ENCODE measurements at places on chromosomes 12 and 14.

- no peak for DNase-seq
These were observed 561.9 kb downstream of the FLRT2 start for GRCh38 chr14:86091811-86092210.

- no peak for DNase-seq
These were observed 2.1 kb downstream of the ATP2A2 start for GRCh38 chr12:110282956-110283817.

DNA sequence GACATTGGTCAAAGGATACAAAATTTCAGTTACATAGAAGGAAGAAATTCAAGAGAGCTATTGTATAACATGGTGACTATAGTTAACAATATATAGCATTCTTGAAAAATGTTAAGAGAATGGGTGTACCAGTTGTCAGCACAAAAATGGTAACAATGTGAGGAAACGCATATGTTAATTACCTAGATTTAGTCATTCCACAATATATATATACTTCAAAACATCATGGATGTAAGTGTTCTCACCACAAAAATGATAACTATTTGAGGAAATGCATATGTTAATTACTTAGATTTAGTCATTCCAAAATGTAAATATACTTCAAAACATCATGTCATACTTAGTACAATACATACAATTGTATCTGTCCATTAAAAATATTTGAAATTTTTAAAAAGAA lies 540.4 kb upstream of the MGAT4C start:
- DNase-seq, result no peak

- no peak for DNase-seq
These were observed 7.8 kb downstream of the PPTC7 start for GRCh38 chr12:110575326-110575725.

DNA sequence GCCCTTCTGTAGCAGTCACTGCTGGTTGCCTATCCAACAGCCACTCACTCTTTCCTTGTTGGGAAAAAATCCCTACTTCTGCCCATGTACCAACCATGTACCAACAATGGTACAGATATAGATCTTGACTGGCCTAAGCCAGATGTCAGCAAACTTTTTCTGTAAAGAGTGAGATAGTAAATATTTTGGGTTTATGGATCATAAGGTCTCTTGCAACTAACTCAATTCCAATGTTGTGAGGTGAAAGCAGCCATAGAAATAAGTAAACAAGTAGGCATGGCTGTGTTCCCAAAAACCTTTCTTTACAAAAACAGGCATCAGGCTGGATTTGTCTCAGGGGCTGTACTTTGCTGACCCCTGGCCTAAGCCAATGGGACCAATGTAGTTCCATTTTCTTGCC lies 73.5 kb downstream of the ARMH4 start:
- DNase-seq, result no peak

DNA sequence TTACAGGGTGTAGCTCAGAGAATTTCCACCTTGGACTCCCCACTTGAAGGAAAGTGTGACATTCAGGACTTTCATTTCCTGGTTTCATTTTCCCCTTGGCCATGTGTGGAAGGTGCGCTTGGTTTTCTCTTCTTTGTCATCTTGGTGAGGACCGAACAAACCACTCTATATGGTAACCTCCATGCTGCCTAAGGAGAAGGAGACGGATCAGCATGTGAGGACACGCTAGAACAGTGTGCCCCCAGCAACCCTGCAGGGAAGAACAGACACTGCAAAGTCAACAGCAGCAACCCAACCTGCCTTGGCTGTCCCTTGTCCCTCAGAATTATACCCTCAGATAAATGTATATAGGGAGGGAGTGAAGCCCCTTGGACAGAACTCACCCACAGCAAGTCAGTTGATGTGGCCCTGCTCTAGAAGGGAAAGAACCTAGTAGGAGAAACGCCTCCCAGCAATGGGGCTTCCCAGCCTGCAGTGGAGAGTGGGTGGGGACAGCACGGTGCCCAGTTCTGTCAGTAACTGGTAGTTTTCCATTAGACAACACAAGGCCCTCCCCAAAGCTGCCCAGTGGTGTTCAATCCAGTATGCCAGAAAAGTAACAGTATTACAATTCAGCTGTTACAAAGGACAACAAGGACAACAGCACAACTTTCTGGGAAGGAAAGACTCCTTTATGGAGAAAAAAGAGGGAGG lies 18.9 kb upstream of the COCH start:
- no peak for DNase-seq

GRCh38 chr12:110528277-110528839 lies 26.2 kb downstream of the RAD9B start:
- no peak for DNase-seq

DNA sequence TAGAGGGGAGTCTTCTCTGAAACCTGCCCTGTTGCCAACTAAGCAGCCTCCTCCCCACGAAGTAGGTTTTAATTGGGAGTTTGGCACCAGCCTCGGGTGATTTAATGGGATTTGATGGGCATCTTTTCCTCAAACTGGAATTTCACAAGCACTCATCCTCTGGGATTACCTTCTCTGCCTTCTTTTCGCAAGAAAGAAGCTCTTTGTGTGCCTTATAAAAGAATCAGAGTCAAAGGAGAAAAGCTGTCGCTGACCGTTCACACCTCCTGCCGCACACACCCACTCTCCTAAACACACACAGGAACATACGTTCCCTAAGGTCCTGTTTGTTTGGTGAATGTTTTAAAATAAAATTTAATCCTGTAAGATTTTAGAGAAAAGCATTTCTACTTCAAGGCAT lies 84.0 kb downstream of the PRMT8 start:
- DNase-seq, result no peak

DNA sequence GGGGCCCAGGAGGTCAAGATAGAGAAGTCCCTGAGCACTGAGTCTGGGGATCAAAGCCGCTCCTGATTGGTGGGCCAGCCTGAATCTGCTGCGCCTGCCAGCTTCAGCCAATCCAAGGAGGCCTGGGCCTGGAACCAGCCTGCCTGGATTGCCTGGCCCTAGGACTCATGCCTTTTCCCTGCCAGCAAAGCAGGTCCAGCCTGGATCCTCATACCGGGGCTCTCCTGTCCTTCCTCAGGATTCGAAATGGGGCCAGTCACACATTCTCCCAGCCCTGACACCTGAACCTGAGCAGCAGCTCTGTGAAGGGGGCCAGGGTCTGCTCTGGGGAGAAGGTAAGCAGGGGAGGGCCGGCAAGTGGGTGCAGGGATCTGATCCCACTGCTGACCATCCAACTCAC lies 81.9 kb downstream of the NINJ2 start:
- DNase-seq, result no peak

GRCh38 chr14:98433436-98433835 lies 838.6 kb downstream of the BCL11B start:
- DNase-seq, result no peak

DNA sequence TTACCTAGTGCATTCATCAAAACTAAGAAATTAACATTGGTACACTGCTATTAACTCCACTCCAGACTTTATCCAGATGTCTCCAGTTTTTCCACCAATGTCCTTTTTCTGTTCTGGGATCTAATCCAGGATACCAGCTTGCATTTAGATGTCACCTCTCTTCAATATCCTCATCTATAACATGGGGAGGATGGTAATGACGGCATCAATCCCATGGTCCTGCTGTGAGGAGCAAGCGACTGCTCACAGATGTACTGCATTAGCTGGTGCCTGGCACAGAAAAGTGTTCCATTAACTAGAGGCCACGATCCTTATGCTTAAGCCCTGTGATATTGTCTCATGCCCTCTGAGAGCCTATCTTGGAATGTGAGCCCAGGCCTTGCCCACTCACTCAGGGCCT lies 53.8 kb downstream of the CALM1 start:
- DNase-seq, result no peak

- no peak for DNase-seq
These were observed 133.0 kb upstream of the PZP start for GRCh38 chr12:9341260-9341585.

GRCh38 chr12:119089380-119090013 lies 89.2 kb upstream of the HSPB8 start:
- no peak for DNase-seq

DNA sequence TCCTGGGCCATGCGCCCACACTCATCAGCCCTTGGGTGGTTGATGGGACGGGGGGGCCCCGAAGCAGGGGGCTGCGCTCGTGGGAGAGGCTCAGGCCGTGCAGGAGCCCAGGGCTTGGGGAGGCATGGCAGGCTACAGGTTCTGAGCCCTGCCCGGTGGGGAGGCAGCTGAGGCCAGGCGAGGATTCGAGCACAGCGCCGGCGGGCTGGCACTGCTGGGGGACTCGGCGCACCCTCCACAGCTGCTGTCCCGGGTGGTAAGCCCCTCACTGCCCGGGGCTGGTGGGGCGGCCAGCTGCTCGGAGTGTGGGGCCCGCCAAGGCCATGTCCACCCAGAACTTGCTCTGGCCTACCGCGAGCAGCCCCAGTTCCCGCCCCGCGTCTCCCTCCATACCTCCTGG lies 295.8 kb upstream of the SEL1L start:
- DNase-seq, result no peak

DNA sequence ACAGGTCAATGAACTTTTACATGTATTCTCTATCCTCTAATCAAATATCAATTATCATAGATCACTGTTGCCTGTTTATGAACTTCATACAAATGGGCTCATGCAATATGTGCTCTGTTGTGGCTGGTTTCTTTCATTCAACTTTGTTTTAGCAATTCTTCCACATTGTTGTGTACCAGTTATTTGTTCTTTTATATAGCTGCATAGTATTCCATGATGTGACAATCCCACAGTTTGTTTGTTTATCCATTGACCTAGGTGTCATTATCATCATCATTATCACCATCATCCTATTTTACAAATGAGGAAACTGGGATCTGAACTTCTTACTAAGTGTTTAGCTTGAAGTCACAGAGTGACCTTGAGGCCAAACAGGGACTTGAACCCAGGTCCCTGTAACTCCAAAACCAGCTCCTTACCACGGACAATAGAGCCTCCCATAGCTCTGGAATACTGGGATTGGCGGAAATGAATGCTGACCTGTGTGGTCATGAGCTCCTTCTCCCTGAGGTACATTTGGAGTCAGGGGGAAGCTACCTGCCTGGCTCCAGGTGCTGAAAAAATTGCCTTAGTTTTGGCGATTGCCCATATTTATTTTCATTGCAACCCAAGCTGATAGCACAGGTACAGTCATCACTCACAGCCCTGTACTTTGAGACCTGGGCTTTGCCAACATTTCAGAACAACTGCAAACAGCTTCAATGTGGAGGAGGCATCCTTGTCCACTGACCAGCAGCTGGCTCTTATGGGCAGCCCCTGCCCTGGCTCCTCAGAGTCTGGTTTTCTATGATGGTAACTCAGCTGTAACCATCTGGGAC lies 9.2 kb downstream of the ZFP36L1 start:
- no peak for DNase-seq

DNA sequence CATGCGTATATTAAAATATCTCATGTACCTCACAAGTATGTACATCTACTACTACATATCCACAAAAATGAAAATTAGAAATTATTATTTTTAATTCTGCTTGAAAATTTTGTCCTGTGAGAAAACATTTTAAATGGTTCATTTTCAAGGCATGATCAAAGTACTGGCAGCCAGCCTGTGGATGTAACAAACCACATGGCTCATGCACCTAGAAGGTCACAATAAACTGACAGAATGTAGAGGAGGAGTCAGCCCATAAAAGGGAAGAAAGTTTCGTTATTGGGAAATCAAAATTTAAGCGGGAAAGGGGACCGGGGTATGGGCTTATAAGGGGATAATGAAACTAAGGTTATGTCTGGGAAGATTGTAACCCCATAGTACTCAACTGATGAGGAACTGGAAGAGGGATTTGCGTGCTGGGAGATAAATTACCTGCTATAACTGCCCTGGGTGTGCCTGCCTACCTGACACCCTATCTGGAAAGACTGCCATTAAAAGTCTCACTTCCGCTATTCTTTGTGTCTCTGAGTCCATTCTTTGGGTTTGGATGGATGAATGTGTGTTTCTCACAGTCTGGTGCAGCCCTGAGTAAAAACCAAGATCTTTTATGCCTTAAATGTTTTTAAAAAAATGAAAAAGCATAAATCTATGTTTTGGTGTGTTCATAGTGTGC lies 62.2 kb upstream of the PCED1B start:
- no peak for DNase-seq

DNA sequence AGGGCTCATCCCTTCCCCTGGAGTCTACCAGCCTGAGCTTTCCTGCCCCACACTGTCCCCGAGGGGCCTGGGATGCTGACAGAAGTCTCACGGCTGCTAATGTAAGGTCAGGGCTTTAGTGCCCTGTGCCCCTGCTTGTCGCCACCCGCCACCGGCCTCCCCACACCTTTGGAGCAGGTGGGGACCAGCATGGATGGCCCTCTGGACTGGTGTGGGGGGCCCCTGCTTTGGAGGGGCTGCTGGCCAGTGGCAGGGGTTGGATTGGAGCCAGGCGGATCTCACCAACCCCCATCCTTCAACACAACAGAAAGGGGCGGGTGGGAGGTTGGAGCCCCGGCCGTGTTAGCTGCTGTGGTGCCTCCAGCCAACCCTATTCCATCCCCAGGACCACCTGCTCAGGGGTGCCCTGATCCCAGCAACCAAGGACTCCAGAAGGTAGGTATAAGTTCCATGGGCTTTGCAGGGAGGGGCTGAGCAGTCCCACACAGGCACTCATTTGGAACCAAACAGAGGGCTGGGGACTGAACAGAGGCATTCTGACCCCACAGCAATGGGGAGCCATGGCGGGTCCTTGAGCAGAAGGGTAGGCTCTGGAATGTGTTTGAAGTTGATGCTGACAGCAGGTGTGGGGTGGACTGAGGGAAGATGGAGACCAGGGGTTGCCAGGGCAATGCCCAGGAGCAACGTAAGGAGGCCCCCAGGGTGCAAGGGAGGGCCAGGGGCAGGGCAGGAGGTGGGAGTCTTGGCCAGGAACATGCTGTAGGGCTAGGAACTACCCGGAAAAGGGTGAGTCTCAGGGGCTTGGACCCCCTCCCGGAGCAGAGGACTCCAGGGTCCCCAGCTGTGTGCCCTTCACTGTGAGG lies 145.1 kb upstream of the C14orf180 start:
- DNase-seq, result no peak

DNA sequence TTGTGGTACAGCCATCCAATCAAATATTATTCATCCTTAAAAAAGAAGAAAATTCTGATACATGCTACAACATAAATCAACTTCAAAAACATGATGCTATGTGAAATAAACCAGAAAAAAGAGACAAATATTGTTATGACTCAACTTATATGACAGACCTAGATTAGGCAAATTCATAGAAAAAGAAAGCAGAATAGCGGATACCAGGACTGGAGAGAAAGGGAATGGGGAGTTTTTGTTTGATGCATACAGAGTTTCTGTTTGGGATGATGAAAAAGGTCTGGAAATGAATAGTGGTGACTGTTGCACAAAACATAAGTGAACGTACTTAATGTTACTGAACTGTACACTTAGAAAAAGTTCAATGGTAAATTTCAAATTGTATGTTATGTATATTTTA lies 82.3 kb downstream of the SPPL3 start:
- no peak for DNase-seq

DNA sequence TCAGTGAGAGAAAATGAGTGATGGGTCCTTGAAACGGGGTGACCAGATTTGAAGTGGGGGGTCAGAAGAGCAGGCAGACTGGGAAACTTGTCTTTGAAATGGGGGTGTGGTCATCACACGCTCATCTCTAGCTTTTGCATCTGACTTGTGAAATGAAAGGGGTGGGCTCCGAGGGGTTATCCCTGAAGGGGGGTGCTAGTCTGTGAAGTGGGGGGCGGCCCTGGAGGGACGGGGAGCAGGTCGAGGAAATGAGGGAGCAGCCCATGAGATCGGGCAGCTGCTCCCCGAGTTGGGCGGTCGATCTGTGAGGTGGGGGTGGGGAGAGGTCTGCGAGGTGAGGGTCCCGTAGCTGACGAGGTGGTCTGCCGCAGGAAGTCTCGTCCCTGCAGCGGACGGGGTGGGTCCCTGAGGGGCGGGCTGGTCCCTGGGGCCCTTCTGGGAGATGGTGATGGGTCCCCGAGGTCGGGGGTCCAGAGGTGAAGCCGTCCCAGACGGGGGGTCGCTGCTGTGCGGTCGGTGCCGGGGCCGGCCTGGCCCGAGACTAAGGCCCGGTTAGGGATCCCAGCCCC lies 542 bp downstream of the PXN start:
- no peak for DNase-seq

Measured in activated naive CD4-positive, alpha-beta T cell treated with Interleukin-2 at 50 U/mL for 16 hours (primary cell).